ENCODE measurements at places on chromosomes 3 and 15. TPM values are rescaled to one million over a fixed set of nuclear protein-coding genes. Genes with fewer than 3 reads are reported as not detected.

BUB1B gene
- 15.3 TPM for total RNA-seq

DHX30 gene
- 57.4 TPM for total RNA-seq

FAM107A gene
- total RNA-seq = not detected

CLEC3B gene
- 7.2 TPM for total RNA-seq

TP63 gene
- total RNA-seq = not detected

PP2D1 gene
- not detected for total RNA-seq

FOXB1 gene
- total RNA-seq = not detected

CCR3 gene
- not detected for total RNA-seq

MASP1 gene
- total RNA-seq = 52.5 TPM

CASR gene
- total RNA-seq = not detected

CHMP2B gene
- 40.4 TPM for total RNA-seq

RBP2 gene
- total RNA-seq = not detected

ULK3 gene
- total RNA-seq = 18.8 TPM

FRMD5 gene
- 1.8 TPM for total RNA-seq

CCDC33 gene
- 1.6 TPM for total RNA-seq

CILP gene
- total RNA-seq = not detected

CPA3 gene
- 0.29 TPM for total RNA-seq

SLC12A1 gene
- not detected for total RNA-seq

GOLGA8S gene
- total RNA-seq = not detected

TMF1 gene
- 23.6 TPM for total RNA-seq

NPHP3 gene
- total RNA-seq = 16.4 TPM

GOLGA8H gene
- 0.18 TPM for total RNA-seq

ZPLD1 gene
- total RNA-seq = not detected

ETFA gene
- 119 TPM for total RNA-seq

CNBP gene
- total RNA-seq = 226 TPM

PDE8A gene
- total RNA-seq = 15.6 TPM

MUC20 gene
- not detected for total RNA-seq

Data from myometrial cell (primary cell).